ENCODE measurements at places on chromosomes 6 and 20.

DNA sequence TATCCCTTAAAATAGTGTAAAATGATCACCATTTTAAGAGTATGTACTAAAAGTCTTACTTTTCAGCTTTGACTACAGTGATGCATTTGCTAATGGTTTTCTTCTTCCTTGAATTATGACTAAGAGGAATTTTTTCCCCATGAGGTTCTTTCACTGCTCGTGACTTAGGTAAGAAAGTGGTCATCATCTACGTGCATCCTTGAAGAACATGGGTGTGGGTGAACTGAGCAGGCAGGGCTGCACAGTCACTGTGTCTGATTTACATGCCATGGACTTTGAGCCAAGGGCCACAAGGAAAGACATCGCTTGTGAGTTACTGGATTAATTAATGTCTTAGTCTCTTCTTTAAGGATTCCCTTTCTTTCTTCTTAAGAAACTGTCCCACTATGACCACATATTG, 33.3 kb downstream of the NQO2 start:
- no peak for DNase-seq

GRCh38 chr20:40860487-40860902, 168.1 kb upstream of the TOP1 start:
- DNase-seq: peak; percentile 64

- DNase-seq: no peak
Observed at GRCh38 chr6:23659125-23659524, 466.9 kb upstream of the NRSN1 start.

GRCh38 chr20:11553603-11554002, 364.1 kb upstream of the BTBD3 start:
- DNase-seq: no peak

- no peak for DNase-seq
Observed at GRCh38 chr6:13433709-13434121, 53.7 kb downstream of the GFOD1 start.

DNA sequence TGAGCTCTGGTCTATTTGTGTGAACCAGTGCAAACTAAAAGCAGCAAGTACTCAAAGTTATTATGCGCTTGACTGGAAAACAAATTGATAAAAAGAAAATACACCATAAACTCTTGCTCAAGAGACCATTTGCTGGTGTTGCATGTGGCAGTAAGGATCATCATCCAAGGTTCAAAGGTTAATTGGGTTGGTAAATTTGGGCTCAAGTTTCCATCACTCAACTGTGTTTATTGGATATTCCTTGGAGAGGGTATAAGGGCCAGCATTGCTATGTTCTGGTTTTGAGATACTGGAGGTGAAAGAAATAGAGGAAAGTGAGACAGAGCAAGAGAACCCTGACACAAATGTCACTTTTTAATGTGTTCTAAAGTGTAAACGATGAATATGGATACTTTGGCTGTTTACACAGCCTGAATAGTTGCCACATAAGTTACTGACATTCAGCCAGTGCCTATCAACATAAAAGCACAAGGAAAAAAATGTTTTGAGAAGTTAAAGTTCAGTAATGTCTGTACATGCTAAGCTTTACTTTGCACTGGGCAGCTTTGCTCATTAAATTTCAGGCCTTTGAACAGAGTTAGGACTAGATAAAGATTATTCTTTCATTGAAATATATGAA, 736.1 kb downstream of the HDGFL1 start:
- no peak for DNase-seq

DNA sequence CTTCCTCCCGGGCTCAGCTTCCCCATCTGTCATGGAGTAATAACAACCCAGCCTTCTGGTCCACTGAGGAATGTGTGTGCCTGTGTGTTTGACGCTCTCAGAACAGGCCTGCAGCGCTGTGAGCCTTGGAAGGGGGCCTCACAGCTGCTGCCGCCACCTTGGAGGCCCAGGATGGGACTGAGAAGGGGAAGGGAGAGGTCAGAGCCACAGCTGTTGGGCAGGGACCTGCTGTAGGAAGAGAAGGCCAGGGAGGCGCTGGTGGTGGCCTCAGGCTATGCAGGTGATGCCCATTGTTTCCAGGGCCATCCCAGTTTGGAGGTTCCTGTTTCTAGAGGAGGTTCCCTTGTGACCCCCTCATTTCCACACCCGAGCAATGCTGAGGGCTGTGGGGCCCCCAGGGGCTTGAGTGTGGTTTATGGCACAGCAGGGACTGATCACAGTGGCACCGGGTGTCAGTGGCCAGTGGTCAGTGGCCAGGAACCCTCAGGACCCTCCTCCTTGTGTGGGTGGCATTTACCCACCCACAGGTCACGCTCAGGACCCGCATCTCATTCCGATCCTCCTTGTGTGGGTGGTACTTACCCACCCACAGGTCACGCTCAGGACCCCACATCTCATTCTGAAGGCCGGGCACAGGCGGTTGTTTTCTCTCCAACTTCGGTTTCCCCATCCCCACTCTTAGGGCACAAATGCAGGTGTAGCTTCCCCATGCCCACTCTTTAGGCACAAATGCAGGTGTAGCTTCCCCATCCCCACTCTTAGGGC, 14.0 kb downstream of the TPD52L2 start:
- DNase-seq: no peak

- no peak for DNase-seq
Observed at GRCh38 chr6:149223120-149223903, 94.2 kb upstream of the TAB2 start.

DNA sequence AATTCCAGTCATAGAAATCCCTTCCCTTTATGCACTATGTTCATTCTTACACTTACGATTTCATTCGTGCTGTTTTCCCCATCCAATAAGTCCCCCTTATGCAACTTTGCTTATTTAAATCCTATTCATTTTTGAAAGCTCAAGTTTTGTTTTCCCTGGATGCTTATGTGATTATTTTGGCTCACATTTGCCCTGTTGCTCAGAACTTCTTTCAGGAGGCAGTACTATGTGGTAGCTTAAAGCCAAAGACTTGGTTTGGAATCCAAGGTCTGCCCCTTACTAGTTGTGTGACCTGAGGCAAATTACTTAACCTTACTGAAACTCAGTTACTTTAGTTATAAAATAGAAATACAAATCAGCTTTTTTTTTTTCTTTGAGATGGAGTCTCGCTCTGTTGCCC, 59.6 kb downstream of the MOXD1 start:
- no peak for DNase-seq

DNA sequence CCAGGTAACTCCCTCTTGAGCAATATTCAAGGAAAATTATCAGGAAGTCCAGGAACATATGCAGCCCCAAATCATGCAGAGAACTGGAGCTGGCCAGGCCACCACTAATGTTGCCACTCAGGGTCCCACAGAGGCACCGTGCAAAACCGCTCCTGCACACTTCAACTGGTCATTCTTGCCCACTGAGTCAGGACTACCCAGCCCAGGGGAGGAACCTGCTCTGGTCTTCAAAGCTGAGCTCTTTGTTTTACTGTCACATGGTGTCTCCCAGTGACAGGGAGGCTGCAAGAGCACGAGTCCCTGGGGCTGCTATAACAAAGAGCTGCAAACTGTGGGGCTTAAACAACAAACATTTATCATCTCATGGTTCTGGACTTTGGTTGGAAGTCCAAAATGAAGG, 336.0 kb upstream of the PRDM1 start:
- no peak for DNase-seq

DNA sequence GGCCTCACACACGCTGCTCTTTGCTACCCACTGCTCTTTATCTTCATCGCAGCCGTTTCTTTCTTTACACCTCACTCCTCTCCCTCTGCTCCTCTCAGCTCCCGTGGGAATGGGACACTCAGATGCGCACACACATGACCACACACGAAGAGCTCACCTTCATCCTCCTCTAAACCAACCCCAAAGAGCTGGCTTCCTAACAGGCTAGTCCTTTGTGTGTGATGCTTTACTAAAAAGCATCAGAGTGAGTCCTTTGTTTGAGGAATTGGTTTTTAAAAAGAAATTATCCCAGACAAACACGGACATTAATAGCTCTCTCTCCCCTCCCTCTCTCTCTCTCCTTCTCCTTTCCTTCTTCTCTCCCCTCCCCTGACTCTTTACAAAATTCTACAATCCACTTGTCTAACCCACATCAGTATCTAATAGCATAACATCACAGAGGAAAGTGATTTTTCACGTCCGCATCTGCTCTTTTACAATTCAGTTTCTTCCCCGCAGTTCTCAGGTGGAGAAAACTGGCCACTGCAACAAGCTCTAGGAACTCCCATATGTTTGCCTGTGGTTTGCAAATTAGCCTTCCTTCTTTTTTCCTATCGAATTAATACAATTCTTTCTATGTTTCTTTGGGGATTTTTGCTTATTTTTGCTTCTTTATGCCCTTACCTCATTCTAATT, 306.8 kb upstream of the CNR1 start:
- DNase-seq: no peak

- DNase-seq: no peak
Observed at GRCh38 chr6:34460796-34461507, 4.9 kb upstream of the PACSIN1 start.

All from GM04503 (cell line).